Activated naive CD8-positive, alpha-beta T cell treated with anti-CD3 and anti-CD28 coated beads, Interleukin-2, amount 50 U/mL, for 24 hours (primary cell): ENCODE measurements at places on chromosomes 13 and 19.

GRCh38 chr19:18322759-18323460 is at the start of gene LSM4:
Gene LSM4 (minus strand): TSS chr19:18323076. CDS start chr19:18323020, 56 bp downstream.
- H3K27me3 ChIP-seq, result no peaks in the 10 kb centered on the region
- peaks cover 57% of the 10 kb centered on the region for H3K4me1 ChIP-seq
- peak within 1 kb of the TSS; percentile 93 for H3K27ac ChIP-seq
- peak; percentile 99 for DNase-seq
- H3K4me3 ChIP-seq, result peak within 1 kb of the TSS; percentile 89

DNA sequence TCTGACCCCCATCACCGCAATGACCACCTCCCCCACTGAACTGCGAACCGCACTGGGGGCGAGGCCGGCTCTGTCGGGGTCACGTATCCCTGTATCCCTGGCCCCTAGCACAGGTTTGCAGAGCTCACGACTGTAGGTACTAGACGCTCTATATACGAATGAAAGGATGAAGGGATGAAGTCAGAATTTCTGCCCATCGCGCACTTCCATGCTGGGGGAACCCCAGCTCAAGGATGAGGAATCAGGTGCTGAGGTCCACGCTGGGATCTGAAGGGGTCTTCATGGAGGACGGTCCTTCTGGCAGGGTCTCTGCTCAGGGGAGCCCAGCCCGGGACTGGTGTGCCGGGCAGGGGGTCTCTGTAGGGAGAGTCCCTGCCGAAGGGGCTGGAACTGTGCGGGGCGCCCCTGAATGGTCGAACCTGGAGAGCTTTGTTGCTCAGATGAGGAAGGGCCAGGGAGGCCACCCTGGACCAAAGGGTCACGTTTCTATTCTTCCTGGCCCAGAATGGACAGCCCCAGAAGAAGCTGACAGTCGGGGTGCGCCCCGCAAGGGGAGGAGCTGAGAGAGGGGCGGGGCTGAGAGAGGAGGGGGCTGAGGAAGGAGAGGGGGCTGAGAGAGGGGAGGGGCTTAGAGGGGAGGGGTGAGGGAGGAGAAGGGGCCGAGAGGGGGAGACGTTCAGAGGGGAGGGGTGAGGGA is 37.9 kb upstream of the SEMA6B start:
- peaks cover 7% of the 10 kb centered on the region for H3K4me1 ChIP-seq
- H3K27me3 ChIP-seq, result peaks cover 44% of the 10 kb centered on the region
- H3K4me3 ChIP-seq, result peak overlapping the region; percentile 11
- DNase-seq, result no peak
- H3K27ac ChIP-seq, result no peak overlapping the region

DNA sequence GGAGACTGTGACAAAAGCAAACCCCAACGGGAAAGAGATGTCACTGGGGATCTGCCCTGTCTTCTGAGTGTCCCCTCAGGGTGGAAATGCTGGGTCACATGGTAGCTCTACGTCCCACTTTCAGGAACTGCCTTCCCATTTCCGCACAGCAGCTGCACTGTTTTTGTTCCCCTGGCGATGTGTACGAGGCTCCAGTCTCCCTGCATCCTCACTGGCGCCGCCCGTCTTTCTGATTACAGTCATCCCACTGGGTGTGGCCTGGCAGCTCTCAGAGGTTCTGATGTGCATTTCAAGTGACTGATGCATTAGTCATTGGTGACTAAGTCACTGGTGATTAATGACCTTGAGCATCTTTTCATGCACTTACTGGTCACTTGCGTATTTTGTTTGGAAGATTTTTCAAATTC is 21.2 kb downstream of the PCID2 start:
- peak; percentile 69 for DNase-seq
- H3K4me1 ChIP-seq, result peaks cover 38% of the 10 kb centered on the region
- H3K36me3 ChIP-seq, result peaks cover 57% of the 10 kb centered on the region
- no peaks in the 10 kb centered on the region for H3K27me3 ChIP-seq

DNA sequence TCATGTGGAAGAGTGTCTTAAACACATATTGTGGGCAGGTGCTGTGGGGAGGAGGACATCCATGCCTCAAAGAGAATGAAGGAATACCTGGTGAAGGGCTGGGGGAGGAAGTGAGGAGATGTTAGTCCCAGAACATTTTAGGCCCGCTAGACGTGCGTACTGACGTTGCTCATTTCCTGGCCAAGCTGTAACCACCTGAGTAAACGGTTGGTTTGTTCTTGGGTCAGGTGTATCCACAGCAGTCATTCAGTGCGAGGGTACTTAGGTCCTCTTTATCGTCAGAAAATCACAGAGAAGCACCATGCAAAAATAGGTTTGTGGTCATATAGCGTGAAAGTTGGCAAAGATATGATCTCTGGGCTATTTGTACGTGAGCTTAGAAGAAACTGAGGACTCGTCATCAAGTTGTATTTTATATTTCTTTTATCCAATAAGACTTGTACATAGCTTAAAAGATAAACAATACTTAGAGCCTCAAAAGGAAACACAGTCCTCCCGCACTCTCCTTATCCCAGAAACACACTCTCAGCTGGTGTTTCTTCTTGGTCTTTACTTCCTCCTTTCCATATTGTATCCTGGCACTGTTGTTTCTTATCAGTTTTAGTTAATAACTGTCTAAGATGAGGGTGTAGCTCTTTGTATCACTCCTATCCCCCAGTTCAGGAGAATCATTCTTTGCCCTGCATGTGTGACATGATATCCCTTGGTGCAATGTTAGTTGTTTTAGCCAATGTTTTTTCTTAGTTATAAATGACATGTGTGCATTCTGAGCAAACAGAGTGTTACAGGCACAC is 52.0 kb downstream of the ARHGEF7 start:
- peaks cover 66% of the 10 kb centered on the region for H3K4me1 ChIP-seq
- no peaks in the 10 kb centered on the region for H3K27me3 ChIP-seq
- no peak overlapping the region for H3K27ac ChIP-seq
- no peak for DNase-seq
- H3K4me3 ChIP-seq, result no peak overlapping the region

GRCh38 chr19:4539693-4540581 is at the start of gene LRG1:
Gene LRG1 (minus strand): TSS chr19:4540036. CDS start chr19:4540013, 23 bp downstream.
- H3K4me3 ChIP-seq, result no peak within 1 kb of the TSS
- H3K36me3 ChIP-seq, result no peaks in the 10 kb centered on the region
- peak; percentile 22 for DNase-seq
- no peak within 1 kb of the TSS for H3K27ac ChIP-seq
- peaks cover 16% of the 10 kb centered on the region for H3K4me1 ChIP-seq
- H3K27me3 ChIP-seq, result peaks cover 7% of the 10 kb centered on the region
